H7 (cell line): ENCODE measurements at places on chromosomes 11 and 22. TPM values are rescaled to one million over a fixed set of nuclear protein-coding genes. Genes with fewer than 3 reads are reported as not detected.

PRRG4 gene
- total RNA-seq, result 0.35 and 0.44 TPM in 2 replicates

PGA5 gene
- total RNA-seq, result 0.69 and 1.5 TPM in 2 replicates

MS4A3 gene
- not detected in 2 replicates for total RNA-seq

TP53AIP1 gene
- 0.07 TPM in 1 of 2 replicates, not detected in the other for total RNA-seq

GAL gene
- 192 and 226 TPM in 2 replicates for total RNA-seq

PCF11 gene
- 25.4 and 29.9 TPM in 2 replicates for total RNA-seq
